ENCODE measurements at places on chromosomes 12 and 14.

DNA sequence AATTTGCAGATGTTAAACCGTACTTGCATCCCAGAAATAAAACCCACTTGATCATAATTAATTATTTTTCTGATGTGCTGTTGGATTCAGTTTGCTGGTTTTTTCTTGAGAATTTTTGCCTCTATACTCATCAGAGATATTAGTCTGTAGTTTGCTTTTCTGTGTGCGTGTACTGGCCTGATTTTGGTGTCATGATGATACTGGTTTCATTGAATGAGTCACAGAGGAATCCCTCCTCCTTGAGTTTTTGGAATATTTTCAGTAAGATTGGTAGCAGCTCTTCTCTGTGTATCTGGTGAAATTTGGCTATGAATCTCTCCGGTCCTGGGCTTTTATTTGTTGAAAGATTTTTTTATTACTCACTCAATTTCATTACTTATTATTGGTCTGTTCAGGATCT is 100.4 kb upstream of the PMCH start:
- DNase-seq, result no peak

DNA sequence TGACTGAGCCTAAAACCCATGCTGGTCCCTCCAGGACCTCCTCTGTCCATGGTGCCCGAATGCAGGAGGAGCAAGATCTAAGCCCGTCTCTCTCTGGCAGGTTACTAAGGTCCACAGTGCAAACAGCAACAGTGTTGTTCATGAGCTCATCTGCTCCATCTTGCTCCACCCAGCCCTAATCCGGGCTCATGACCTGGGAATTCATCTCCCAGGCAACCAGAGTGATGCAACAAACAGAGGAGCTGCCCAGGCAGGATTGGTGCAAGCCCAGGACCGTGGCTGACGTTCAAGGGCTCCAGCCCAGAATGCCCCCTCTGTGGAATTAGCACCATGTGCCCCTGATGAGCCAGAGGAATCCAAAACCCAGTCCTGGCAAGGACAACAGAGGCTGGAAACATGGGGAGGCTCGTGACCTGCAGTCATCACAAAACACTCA is 29.9 kb downstream of the HSPB8 start:
- peak; percentile 57 for DNase-seq

GRCh38 chr14:48710133-48710532 is 876.0 kb downstream of the RPS29 start:
- DNase-seq, result no peak

DNA sequence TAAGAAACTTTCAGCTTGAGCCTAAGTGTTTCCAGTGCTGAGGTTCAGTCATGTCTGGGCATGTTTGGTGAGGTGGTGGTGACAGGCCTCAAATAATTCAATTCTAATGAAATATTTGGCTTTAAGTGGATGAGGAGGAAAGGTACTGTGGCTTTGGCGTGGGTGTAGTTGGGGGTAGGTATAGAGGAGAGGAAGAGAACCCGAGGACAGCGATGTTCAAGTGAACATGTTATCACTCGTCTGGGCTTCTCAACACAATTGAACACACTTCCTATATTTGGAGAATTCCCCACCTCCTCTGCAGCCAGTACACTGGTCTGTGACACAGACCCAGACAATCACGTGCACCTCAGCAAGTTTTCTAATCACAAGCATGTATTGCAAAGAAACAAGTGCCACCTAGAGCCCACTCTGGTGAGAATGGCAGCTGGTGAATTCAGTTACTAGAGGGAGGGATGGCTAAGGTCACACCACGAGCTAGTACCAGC is 53.0 kb downstream of the IFNG-AS1 start:
- no peak for DNase-seq

DNA sequence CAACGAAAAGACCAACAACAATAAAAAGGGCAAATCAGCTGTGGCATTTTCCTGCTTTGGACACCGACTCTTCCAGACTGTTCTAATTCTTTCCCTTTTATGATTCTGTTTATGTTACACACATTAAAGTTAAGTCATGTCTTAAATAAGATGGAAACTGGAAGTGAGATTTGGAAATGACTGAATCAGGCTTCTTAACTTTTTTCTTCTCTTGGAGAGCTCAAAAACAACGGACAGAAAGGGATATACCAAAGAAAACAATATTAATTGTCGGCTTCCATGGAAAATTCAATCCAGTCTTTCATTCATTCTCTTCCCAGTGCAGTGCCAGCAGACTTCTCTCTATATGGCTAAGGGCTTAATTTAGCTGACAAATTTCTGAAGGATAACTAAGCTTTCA is 214.9 kb upstream of the DDHD1 start:
- no peak for DNase-seq

DNA sequence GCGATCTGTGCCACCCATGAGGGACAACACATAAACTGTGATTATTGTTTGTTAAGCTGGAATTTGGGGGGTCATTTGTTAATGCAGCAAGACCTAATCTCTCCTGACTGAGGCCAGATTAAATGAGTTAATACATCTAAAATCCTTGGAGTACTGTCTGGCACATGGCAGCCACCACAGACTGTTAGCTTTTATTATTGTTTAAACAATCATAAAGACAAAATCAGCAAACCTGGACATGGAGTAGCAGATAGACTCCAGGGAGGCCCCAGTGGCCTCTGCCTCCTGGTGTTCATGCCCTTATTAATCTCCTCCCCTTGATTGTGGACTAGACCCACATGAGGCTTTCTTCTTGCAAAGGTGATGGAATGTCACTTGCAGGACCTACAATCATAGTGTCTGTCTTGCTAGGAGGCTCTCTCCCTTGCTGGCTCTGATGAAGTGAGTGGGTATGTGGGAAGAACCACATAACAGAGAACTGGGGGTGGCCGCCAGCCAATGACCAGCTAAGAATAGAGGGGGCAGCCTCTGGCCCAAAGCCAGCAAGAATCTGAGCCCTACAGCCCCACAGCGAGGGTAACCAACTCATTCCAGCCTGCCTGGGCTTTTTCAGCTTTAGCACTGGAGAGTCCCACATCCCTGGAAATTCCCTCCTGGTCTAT is 142.0 kb downstream of the SCARB1 start:
- DNase-seq, result no peak

DNA sequence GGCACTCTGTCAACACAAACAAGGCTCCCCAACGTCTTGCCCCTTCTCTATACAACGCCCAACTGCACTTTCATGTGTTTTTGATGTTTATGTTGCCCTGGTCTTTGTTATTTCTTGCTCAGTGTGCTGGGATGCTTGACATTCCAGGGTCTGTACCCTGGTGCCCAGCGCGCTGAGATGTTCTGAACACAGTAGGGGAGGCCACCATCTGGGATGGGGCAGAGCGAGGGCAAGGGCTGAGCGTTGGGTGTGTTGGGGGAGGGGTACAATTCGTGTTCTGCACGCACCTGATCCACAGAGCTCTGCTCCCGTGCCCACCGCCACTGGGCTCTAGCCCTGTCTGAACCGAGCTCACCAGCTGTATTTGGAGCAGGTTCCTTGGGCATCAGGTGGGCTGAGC is 52.9 kb downstream of the ISCA2 start:
- no peak for DNase-seq

DNA sequence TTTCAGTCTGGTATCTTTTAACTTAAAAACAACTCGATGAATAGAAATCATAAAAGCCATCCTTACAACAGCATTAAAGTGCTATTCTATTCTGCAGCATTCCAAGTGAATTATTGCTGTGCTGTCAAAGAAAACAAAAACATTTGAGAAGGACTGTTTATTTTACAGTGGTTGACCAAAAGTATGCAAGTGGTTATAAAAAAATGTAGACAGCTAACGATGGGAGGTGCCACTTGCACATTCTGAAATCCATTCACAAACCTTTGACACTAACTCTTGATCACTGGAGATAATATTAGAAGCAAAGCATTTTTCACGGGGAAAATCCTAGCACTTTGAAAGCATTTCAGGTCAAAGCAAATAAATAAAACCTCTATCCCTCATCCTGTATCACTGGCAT is 55.6 kb downstream of the HMGA2 start:
- no peak for DNase-seq
